Stimulated activated CD4-positive, alpha-beta T cell treated with anti-CD3 and anti-CD28 coated beads, Interleukin-1b, Interleukin-23, amount 100 ng/mL, for 1 hour (primary cell): ENCODE measurements at places on chromosomes 6 and 20.

DNA sequence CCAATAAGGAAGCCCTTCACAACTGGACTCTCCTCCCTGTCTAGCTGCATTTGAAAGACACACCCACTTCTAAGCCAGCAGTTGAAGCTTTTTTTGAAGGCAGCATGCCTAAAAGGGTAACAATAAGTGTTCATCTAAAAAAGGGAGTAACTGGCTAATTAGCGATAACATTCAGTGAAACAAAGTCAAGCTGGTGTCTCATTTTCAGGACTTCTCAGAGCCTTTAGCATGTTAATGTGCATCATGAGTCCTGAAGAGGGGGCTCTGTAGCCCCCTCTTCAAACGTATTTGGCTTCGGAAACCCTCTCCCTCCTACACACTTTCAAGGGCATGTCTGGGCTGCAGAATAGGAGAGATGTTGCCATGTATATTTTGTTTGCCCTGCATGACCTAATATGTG lies 28.1 kb downstream of the SLC22A23 start:
- no peak for DNase-seq

- no peak for DNase-seq
Observed at GRCh38 chr6:35795453-35796071, 1.6 kb downstream of the CLPS start.

DNA sequence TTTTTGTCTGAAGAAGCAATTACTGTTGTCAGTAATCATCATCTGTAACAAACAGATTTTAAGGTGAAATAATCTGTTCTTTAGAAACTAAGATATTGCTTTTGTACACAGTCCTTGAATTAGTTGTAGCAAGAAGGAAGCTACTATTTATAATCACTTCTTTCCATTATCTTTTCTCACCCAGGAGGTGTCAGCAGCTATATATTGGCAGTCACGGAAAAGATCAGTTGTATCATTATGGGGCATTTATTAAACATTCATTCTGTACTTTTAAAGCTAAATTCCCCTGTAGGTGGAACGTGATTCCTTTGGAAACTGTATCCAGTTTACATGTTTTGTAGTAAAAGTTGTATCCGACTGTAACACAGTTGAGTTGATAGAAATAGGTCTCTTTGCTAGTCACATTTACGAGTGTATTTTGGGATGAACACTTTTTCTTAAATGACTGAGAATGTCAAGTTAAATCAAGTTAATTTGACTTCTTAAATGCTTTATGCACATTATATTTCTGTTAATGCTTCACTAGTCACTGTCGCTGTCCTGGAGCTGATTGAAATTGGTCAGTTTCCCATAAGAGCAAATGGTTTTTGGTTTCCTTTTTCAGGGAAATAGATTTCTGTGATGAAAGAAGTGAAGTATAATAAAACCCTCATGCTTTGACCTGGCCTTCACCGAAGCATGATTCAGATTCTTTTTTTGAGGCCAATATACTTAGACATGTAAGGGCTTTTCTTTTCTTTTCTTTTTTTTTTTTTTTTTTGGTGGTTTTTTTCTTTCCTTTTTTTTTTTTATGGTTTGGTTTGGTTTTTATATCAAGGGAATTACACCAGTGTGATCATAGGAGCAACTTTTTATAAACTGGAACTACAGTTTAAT lies 5.1 kb downstream of the QKI start:
- no peak for DNase-seq

DNA sequence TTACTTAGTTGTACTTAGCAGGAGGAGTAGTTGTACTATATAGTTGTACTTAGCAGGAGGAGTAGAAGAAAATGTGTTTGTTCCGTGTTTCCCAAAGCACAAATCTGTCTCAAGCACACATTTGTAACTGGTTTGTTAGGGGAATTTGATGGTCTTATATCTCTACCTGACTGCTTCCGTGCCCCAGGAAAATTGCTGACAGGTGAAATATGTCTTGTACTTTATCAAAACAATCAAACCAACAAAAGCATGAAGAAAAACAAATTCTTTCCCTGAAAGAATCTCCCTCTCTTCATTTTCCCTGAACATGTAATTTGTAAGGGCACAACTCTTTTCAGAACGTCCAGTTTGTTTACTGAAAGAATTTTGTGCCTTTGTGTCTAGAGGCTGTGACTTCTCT lies 106.6 kb upstream of the RGS17 start:
- DNase-seq: no peak

DNA sequence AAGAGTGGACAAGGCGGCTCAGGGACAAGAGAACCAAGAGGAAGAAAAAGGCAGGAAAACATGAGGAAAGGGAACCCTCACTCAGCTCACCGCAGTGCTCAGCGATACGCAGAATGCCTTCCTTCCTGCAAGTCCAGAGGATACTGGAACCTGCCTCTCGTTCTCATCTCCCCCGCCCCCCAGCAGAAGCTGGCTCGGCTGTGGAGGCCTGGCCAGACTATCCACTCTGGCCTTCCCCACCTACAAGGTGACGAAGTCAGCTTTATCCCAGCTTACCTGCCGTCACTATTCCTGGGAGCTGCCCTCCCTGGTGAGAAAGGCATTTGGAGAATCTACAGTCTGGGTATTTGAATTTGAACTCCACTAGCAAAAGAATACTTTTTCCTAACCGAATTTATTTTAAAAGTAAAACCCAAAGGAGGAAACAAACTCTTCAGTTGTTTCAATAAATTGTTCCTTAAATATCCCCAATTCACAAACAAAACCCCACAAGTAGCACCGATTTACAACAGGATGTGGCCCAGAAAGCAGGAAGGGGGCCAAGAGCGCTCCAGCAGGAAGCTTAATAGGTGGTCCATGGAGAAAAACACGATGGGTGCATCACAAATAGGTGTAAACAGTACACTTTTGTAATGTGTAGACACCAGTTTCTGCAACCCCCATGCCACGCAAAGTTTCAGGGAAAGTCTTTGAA lies 2.1 kb upstream of the DIDO1 start:
- no peak for DNase-seq

GRCh38 chr6:118746145-118746824 lies 94.9 kb upstream of the CEP85L start:
- DNase-seq: no peak

GRCh38 chr20:23622839-23623343 lies 14.9 kb downstream of the CST3 start:
- DNase-seq: no peak

DNA sequence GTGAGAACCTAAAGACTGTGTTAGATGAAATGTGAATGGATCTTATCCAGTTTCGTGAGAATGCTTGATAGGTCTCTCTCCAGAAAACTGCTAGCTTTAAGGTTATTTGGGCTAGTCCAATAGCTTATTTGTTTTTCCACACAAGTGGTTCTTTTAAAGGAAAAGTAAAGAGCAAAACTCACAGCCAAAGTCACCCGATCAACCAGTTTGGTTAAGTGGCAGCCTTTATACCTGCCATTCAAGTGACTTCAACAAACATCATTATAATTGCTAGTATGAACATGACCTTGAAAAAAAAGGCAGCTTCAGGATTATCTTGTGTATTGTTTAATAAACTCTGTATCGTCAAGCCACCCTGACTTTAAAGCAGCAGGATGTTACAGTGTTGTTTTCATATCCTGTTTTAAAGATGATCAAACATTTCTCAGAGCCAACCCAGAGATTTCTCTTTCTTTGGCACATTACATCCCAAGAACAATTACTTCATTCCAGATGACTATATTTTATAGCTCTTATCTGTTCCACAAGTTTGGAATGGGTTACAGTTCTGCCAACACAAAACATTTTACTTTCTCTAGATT lies 253.4 kb downstream of the EPHA7 start:
- DNase-seq: no peak

- no peak for DNase-seq
Observed at GRCh38 chr6:144013486-144013909, 5.4 kb upstream of the PLAGL1 start.

- no peak for DNase-seq
Observed at GRCh38 chr20:60632391-60633262, 619.4 kb upstream of the CDH4 start.

GRCh38 chr20:47118206-47118605 lies 223.6 kb downstream of the EYA2 start:
- no peak for DNase-seq

DNA sequence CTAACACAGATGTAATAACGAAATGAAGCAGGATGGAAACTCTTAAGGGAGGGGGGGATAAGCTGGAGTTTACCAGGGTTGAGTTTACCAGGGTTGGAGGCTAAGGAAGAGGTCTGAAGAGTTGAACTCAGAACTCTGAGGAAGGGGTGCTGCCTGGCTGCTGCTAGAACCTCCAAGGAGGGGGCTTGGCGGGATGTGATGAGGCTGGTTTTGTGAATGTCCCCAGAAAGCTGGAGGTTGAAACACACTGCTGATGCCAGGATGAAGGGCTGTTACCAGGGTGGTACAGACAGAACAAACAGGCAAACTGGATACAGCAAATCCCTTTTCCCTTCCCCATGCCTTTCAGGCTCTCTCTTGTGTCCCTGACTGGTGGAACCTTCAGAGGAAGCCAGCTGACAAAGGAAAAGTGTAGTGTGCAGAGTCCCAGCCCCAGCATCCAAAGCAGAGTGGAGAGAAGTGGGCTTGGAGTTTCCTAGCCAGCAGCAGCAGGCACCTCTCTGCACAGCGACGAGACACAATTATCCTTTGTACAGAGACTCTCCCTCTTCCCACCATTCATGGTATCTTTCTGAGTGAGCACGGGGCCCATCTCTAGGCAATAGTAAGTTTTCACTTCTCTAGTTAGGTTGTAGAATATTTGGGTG lies 23.7 kb downstream of the UBE2V1 start:
- DNase-seq: no peak

GRCh38 chr6:42229506-42230119 lies 12.0 kb upstream of the MRPS10 start:
- no peak for DNase-seq

GRCh38 chr6:93036835-93037234 lies 382.5 kb downstream of the EPHA7 start:
- no peak for DNase-seq

DNA sequence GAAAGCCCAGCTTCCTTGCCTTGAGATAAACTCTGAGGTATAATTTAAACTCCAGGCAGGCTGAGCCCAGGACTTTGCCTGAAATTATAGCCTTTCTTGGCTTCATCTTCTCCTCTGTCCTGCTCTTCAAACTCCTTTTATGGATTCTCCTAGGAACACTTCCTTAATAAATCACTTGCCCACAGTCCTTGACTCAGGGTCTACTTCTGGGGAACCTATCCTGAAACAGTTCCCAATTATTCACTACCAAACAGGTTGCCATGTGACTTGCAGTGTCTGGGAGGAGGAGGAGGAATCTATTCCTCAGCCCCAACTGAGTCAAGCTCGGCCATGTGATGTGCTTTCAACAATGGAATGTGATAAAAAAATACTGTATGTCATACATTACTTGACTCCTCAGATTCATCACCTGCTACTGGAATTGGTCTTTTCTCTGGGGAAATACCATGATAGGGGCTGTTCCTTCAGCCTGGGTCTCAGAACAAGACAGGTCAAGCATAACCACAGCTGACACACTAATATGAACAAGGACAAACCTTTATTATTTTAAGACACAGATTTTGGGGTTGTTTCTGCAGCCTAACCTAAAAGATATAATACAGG lies 20.5 kb upstream of the CDKN1A start:
- DNase-seq: no peak

- DNase-seq: no peak
Observed at GRCh38 chr20:963795-964194, 38.3 kb downstream of the RSPO4 start.

- DNase-seq: no peak
Observed at GRCh38 chr6:133610971-133611370, 277.9 kb upstream of the TCF21 start.

DNA sequence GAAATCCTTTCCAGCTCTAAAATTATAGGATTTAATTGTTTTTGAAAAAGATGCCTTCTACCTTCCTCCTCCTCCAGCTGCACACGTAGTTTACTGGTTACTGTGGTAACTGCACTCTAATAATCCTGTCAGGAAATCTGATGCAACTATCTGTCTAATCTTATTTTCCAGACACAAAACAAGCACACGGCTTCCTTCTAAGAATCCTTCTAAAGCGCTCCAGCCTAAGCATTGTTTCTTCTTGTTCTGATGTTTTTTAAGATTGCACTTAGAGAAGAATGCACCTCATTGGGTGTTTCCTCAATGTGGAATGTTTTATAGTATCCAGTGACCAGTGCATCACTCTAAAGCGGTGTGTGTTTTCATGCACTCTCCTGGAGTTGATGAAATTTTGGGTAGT lies 63.6 kb downstream of the CARMIL1 start:
- DNase-seq: no peak

DNA sequence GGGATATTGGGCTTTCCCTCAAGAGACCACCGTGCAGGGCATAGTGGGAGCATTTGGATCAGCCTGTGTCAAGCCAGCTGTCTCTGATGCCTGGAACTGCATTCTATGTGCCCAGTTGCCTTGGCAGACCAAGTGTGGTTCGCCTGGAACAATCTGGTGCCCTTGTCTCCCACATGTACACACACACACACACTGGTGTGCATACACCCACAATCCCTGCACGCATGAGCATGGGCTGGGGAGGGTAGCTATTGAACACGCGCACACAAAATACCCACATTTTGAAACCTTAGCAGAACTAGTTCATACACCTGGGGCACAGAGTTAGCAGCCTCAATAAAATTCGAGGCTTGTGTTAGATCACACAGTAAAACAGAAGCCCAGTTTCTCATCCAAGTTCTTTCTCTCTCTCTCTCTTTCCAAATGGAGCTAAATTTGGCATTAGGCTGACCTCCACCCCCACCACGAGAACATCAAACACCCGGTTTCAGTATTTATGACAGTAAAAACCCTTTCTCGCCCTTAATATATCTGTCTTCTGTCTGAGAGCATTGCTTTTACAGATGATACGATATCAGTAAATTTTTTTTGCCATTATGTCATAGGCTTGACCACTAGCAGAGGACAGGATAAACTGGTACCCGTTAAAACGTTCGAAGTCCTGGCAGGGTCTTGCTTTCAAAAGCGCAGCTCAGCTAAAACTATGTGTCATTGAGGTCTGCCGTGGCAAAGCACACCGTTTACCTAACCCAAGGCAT lies 18.2 kb upstream of the NFATC2 start:
- no peak for DNase-seq

- no peak for DNase-seq
Observed at GRCh38 chr20:39253051-39253755, 291.1 kb downstream of the DHX35 start.

DNA sequence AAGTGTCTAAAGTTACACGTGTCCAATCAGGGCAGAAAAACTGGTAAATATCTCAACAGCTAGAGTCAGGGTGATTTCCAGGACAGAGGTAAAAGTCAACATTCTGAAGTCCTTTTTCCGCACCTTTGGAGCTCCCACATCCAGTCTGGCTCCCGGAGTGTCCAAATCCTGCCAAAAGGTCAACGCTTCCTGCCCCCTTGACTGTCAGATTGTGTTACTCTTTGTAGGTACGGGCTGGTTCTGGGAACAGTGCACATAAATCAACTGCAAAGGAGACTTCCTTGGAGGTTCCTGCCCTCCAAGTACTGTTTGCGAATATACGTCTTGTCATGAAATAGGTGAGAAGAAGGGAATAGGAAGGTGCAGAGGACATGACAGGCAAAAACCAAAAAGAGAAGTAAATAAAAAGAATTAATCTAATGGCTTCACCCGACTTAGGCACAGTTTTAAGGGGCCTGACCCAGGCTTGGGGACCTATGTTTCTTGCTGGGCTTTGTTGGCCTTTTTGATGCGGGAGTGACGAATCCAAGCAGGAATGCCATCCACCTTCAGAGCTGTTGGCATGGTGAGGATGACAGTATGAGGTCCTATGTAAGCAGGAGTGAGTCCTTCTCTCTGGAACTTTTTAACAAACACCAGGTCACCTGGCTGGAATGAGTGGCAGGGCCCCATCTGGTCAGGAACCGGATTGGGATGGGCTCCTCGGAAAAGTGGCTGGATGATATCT lies 155.4 kb downstream of the TRIM27 start:
- DNase-seq: no peak

GRCh38 chr6:156449128-156449527 lies 328.1 kb upstream of the ARID1B start:
- DNase-seq: no peak

- no peak for DNase-seq
Observed at GRCh38 chr6:140388815-140389214, 1014.4 kb upstream of the CITED2 start.
